Cardiac fibroblast (primary cell): ENCODE measurements at places on chromosomes 6 and 20.

DNA sequence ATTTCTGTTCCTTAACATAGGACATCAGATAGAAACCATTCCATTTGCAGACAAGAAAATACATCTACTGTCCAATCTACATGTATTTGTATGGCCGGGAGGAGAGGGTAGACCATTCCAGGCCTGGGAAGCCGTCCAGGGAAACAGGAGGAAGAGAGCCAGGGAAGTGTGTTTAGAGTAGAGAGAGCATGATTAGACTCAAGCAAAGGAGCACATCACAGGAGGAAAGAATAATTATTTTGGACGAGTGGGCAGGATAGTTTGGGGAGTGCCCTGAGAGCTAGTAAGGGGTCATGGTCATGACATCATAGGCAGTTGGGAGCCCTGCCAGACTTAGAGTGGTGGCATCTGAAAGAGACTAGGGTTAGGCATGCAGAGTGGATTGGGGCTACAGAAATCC lies 250.0 kb downstream of the HIVEP2 start:
- no peak for DNase-seq

- DNase-seq: no peak
These were observed 119.2 kb downstream of the ANKRD60 start for GRCh38 chr20:58109126-58109880.

GRCh38 chr20:63261060-63261794 lies 7.0 kb upstream of the NKAIN4 start:
- DNase-seq: no peak

GRCh38 chr6:1689141-1689540 lies 79.4 kb downstream of the FOXC1 start:
- no peak for DNase-seq

- no peak for DNase-seq
These were observed 243.8 kb downstream of the LRFN2 start for GRCh38 chr6:40343318-40343876.

- peak; percentile 53 for DNase-seq
These were observed 10.3 kb downstream of the CLDN20 start for GRCh38 chr6:155274106-155274505.

DNA sequence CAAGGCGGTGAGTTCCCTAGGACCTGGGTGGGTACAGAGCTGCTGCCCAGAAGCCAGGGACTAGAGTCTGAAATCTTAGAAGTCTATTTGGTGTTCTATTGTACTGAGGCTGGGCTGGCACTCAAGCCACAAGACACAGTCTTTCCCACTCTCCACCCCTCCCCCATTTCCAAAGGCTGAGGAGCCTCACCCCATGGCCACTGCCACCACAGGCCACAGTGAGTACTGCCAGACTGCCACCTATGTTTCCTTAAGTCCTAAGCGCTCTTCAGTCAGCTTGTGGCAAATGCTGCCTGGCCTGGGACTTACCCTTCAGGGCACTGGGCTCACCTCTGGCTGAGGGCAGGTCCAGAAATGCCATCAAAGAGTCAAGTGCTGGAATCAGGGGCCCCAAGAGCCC lies 469.3 kb downstream of the HAO1 start:
- DNase-seq: no peak

DNA sequence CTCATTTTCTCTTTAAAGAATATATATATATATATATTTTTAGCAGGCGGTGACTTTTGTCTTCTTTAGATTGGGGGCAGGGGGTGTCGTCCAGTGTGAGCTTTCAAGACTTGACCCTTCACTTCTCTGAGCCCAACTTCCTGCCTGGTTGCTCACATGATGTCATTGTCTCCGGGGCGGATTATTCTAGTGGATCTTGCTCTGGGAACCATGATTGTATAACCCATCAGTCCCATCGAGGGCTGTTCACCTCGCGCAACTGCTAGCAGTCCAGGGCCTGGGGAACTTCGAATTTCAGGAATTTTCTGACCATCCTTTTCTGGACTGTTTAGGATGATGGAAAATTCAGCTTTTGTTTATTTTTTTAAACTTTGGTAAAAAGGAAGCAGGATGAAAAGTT lies 1.0 kb downstream of the IGF2R start:
- DNase-seq: peak; percentile 84

GRCh38 chr6:128410584-128410983 lies 109.8 kb downstream of the PTPRK start:
- DNase-seq: no peak

- no peak for DNase-seq
These were observed 208.1 kb downstream of the TINAG start for GRCh38 chr6:54516321-54516720.

DNA sequence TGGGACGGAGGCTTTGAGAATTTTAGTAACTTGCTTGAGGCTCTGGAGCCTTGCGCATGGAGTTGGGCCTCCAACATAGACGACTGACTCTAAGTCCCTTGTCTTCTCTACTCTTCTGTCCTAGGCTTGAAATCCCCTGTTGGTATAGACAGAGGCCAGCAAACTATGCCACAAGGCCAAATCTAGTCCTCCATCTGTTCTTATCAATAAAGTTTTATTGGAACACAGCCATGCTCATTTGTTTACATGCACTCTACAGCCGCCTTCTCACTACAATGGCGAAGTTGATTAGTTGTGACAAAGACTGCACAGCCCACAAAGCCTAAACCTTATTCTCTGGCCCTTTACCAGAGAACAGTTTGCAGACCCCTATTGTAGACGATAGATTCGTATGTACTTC lies 174.1 kb upstream of the ZFP64 start:
- no peak for DNase-seq
